ENCODE measurements at places on chromosomes 5 and 9. TPM values are rescaled to one million over a fixed set of nuclear protein-coding genes. Genes with fewer than 3 reads are reported as not detected.

Gene ATP6V1G1
- total RNA-seq, result 127 TPM

DNA sequence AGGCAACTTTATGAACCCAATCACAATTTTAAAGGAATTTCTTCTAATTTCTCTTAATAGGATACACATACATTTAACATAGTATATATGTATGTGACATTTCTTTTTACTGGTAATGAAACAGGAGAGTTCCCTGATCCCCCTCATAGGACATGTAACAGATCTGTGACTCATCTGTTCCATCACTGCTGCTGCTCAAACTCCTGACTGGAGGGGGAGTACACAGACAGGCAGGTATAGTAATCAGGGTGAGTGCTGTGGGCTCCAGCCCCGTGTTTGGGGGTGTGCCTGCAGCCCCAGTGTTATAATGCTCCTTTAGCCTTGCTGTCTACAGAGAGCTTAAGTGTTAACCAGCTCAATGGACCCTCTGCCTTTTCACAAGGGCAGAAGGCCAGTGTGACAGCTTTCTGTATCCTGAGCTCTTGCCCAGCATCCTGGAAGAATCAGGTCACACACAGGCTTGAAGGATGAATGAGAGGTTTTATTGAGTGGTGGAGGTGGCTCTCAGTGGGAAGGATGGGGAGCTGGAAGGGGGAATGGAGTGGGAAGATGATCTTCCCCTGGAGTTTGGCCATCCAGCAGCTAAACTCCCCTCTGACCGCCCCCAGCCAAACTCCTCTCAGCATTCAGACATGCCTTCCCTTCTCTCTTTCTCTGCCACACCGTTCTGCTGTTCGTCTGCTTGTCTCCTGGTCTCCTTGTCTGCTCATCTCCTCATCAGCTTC is 161.3 kb downstream of the ZNF608 start:
- DNase-seq, result no peak

- DNase-seq, result no peak
Measured at GRCh38 chr9:16449076-16449730, 421.3 kb downstream of the BNC2 start.

- no peak for DNase-seq
Measured at GRCh38 chr9:16357828-16358227, 512.6 kb downstream of the BNC2 start.

GRCh38 chr9:37969558-37970300 is 65.8 kb upstream of the SLC25A51 start:
- no peak for DNase-seq

DNA sequence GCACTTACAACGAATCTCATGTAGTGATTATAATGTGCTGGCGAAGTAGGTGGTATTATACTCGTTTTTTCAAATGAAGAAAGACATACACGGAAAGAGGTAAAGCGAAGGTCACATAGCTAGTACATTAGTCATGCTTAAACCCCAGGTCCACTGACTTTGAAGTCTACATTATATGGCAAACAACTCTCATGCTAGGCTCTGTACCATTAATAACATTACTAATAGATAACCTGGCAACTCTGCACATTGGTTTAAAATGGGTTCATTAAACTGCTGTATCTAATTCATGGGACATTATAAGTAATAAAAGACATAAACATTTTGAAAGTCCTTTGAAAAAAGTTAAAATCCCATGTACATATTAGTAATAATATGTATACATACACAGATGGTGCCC is 21.2 kb downstream of the FYB1 start:
- peak; percentile 13 for DNase-seq

- DNase-seq, result no peak
Measured at GRCh38 chr5:6081727-6082210, 296.6 kb downstream of the MED10 start.

GRCh38 chr5:95818181-95819147 is 4.1 kb downstream of the GLRX start:
- DNase-seq, result no peak

Gene NDFIP1
- 99.1 TPM for total RNA-seq
